Subcutaneous preadipocyte (primary cell): ENCODE measurements at places on chromosomes 3 and 15. TPM values are rescaled to one million over a fixed set of nuclear protein-coding genes. Genes with fewer than 3 reads are reported as not detected.

The AMIGO3 gene
- 0.37 and 1.2 TPM in 2 replicates for total RNA-seq

The MRPL46 gene
- 12.9 and 15.2 TPM in 2 replicates for total RNA-seq

The WDR93 gene
- total RNA-seq, result under 0.01 TPM in 1 of 2 replicates, not detected in the other

The PCSK6 gene
- total RNA-seq, result 1.8 and 2.9 TPM in 2 replicates

The COPG1 gene
- 253 and 336 TPM in 2 replicates for total RNA-seq

The GP9 gene
- total RNA-seq, result not detected in 2 replicates

The RTP1 gene
- total RNA-seq, result not detected in 2 replicates

The RAB8B gene
- 58.1 and 67.2 TPM in 2 replicates for total RNA-seq

The HDC gene
- total RNA-seq, result not detected in 2 replicates

The ITPKA gene
- total RNA-seq, result 1.1 and 3.1 TPM in 2 replicates

The THSD4 gene
- total RNA-seq, result 5.9 and 38.5 TPM in 2 replicates

The SAMMSON gene
- total RNA-seq, result not detected in 2 replicates

The CFAP100 gene
- total RNA-seq, result not detected in 2 replicates

The KLF15 gene
- 2.0 and 4.4 TPM in 2 replicates for total RNA-seq

The STAB1 gene
- total RNA-seq, result 0.20 and 1.8 TPM in 2 replicates

The TRIM42 gene
- total RNA-seq, result not detected in 2 replicates

The C2CD4A gene
- not detected in 2 replicates for total RNA-seq

The PLSCR5 gene
- total RNA-seq, result not detected in 2 replicates

The CYP8B1 gene
- total RNA-seq, result not detected in 2 replicates

The MAN2A2 gene
- total RNA-seq, result 6.2 and 11.3 TPM in 2 replicates

The REC114 gene
- not detected in 2 replicates for total RNA-seq

The DAG1 gene
- total RNA-seq, result 37.8 and 48.3 TPM in 2 replicates

The SYNPR gene
- not detected in 2 replicates for total RNA-seq
